Activated CD4-positive, alpha-beta T cell treated with anti-CD3 and anti-CD28 coated beads for 36 hours (primary cell): ENCODE measurements at places on chromosomes 7 and 10. TPM values are rescaled to one million over a fixed set of nuclear protein-coding genes. Genes with fewer than 3 reads are reported as not detected.

Gene KNDC1
- not detected for total RNA-seq

Gene ADRB1
- total RNA-seq, result not detected

Gene MGAM2
- total RNA-seq, result not detected

DNA sequence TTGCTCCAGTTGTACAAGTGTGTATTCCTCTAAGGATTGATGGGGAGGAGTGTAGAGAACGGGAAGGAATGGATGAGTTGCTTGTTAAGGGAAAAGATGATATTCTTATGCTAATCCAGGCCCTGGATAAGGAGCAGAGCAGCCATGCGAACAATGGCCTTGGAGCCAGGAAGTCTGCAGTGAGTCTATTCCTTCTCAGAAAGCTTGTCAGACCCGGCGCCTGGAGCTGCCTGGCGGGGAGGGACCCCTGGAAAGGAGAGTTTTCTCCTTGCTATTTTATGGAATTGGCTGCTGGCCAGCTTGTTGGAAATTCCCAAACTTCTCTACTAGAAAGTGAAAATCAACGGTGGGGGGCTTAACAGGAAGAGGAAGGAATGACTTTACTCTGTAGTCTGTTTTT, 89.1 kb downstream of the MMRN2 start:
- no peak for DNase-seq

- DNase-seq, result no peak
These were observed 1.8 kb downstream of the TPST1 start for GRCh38 chr7:66206934-66207240.

DNA sequence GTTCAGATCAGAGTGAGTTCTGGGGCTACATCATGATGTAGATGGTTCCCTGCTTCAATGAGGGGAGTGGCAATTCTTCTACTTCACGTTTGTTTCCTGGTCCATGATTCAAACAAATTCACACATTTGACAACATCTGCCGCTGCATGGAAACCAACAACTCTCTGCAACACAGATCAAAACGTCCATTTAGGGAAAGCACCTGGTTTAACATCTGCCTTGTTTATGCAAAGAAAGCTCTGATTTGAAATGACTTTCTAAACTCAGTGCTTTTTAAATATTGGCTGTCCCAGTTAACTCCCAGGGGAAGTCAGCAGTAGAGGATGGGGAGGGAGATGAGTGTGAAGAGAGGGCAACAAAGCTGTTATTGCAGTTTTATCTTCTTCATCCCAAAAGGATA, 93.8 kb downstream of the GAD2 start:
- DNase-seq, result no peak

- no peak for DNase-seq
These were observed 35.5 kb downstream of the LYZL1 start for GRCh38 chr10:29324220-29324841.

- DNase-seq, result peak; percentile 21
These were observed 182.9 kb downstream of the BMPER start for GRCh38 chr7:34087892-34088891.

DNA sequence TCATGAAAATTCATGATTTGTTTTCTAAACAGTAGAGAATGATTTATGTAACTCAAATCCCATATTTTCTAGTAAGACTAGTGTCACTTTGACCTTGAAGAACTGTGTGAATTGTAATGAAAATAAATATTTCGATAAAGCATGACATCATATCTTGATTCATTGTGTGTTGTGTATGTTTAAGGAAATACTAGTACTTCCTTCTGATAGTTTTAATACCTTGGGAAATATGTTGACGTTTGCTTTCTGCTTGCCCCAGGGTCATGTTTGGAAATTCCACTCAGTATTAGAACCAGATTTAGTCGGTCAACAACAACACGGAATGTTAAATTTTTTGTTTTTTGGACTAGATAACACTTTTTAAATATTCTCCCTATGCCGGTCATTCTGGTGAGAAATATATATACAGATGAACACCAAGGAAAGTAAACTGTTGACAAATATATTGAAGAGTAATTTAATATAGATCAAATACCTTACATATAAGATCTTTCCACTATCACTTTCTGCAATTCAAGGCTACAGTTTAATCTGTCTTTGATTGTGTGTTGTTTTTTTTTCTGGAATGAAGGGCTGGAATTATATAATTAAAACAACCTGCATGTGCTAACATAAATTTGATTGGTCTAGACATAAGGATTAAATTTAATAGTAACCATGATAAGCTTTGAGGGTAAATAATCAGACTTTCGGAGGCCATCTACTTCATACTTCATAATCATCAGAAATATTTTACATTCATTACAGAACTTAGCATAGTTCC, 126.2 kb downstream of the MDFIC start:
- no peak for DNase-seq

DNA sequence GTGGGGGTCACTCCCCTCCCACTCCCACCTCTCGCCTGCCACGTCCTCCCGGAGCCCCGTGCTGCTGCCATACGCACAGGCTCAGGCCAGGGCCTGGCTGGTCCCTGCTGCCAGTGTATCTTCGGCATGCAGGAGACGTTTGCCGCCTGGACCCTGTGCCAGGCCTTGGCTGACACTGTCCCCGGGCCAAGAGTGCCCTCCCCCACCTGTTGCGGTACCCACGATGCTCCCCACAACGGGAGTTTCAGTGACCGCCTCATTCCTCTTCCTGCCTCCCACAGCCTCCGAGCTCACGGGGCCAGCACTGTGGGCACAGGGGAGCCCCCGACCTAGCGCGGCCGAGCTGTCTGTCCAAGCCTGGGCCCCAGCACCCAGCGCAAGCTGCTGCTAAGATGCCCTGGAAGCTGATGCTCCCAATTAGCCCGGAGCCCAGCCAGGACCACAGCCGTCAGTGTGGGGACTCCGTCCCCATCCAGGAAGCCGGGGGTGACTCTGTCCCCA, 7.4 kb downstream of the TTYH3 start:
- no peak for DNase-seq

DNA sequence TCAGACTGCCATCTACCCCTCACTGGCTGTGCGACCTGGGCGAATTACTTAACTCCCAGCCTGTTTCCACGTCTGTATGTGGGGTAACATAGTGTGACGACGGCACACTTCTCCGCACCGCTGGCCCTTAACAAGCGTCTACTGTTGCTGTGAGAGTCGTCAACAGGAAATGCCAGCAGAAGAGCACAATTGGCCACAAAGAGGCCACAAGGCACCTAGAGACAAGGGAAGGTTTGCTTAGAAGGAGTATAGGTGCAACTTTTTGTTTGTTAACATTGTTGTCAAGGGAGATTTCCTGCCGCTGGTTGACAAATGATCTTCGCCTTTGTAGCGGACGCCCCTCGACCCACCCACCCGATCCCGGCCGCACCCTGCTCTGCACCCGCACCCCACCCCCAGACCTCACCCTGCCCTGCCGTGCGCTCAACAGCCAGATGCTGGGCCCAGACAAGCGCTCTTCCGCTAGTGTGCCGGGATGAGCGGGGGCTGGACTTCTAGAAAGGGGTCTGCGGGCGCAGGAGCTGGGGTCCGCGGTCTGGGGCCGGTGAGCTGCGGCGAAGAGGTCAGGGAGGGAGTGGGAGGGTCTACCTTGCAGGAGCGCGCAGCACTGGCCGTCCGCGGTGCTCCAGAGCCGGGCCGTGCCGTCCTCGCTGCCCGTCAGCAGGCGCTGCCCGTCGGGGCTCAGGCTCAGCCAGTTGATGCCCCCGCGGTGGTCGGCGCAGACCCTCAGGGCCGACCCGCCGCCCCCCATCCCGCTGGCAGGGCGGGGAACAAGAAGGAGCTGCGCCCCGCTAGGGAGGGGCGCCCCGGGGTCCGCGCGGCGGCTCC, 785 bp downstream of the WDR86 start:
- peak; percentile 47 for DNase-seq

Gene NXPH1
- total RNA-seq, result not detected

DNA sequence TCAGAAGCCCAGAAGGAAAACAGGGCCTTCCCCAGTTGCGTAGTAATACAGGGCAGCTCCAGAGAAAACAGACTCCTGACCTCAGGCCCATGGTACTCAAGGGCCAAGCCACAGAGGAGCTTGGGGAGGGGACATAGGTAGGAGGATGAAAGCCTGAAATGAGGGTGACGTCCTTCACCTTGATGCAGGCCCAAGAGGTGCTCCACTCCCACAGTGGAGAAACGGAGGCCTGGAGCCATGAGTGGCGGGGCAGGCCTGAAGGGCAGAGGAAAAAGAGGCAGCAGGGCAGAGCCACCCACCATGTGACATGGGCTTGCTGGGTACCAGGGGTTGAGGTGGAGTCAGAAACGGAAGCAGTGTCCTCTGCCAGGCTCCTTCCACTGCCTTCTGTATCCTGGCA, 83.0 kb downstream of the C10orf105 start:
- DNase-seq, result no peak

Gene NUDT5
- 108 TPM for total RNA-seq

- no peak for DNase-seq
These were observed 474.0 kb downstream of the GPAM start for GRCh38 chr10:111709603-111710002.

DNA sequence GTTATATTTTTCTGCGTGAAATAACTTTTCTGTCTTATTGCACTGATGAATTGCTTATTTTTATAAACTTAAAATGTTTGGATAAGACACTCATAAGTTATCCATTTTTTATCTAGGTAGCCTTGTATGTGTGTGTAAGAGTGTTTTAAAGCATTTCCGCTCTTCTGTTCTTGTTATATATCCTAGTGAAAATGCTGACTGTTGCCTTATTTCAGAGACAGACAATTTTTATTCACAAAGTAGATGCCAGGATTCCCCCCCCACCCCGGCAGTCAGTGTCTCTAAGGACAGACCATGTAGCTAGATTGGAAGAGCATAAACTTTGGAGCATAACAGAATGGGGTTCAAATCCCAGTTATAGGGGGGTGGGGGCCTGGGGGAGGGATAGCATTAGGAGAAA, 1.6 kb downstream of the SMC3 start:
- DNase-seq, result peak; percentile 19

Gene SEC24C
- 88.2 TPM for total RNA-seq
